ENCODE measurements at places on chromosomes 7 and 10.

DNA sequence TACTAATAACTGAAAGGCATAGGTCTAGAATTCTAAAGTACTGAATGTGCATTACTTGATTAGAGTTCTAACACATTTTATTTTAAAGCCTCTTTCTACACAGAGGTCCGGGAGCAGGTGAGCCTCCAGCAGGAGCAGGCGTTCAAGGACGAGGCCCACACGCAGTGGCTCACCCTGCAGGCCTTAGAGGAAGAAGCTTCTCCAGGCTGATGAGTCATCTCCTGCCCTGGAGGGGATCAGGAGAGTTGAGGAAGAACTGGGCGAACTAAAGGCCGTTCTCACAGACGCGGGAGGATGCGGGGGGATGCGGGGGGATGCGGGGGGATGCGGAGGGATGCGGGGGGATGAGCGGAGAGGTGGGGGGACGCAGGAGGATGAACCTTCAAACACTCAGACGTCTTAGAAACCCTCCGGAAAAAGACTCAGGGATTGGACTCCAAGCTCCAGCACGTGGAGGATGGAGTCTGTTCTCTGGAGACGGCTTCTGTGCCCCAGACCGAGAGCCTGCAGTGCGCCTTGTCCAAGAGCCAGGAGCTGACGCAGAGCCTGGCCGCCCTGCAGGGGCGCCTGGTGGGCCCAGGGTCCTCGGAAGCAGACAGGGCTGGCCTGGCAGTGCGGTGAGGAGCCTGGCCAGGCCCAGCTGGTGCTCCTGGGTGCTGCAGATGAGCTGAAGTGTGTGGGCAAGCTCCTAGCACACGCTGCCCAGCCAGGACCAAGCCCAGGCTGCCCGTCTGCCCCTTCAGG is 433.7 kb upstream of the TPK1 start:
- DNase-seq = no peak

DNA sequence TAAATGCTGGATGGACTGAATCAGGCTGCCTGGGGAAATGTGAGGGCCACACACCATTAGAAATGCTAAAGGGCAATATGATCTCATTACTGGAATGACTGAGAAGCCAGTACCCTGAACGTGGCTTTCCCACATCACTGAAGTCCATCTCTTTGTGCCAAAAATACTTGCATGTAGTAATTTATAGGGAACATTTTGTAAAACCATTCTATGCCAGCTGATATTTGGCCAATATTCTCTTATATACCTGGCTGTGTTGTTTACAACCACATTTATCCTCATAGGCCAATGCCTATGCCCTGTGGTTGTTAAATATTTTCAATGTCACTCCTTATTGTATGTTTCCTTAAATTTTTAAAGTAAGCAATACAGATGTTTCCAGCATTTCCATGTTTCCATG is 111.6 kb downstream of the C10orf90 start:
- DNase-seq = no peak

GRCh38 chr10:116685807-116686206 is 56.6 kb downstream of the HSPA12A start:
- DNase-seq = no peak

DNA sequence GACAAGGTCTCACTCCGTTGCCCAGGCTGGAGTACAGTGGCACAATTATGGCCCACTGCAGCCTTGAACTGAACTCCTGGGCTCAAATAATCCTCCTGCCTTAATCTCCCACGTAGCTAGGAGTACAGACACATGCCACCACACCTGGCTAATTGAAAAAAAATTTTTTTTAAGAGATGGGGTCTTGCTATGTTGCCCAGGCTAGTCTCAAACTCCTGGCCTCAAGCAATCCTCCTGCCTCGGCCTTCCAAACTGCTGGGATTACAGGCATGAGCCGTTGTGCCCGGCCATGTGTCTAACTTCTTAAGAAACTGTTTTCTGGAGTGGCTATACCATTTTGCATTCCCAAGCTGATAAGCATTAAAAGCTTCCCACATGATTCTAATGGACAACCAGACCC is 9.5 kb upstream of the EFCAB10 start:
- DNase-seq = no peak

- no peak for DNase-seq
Measured at GRCh38 chr7:145489609-145490008, 627.0 kb upstream of the CNTNAP2 start.

GRCh38 chr10:114694062-114694461 is 36.0 kb upstream of the ABLIM1 start:
- DNase-seq = no peak

GRCh38 chr7:100827330-100828226 is at the start of gene EPHB4:
EPHB4 (minus strand) TSS chr7:100827523; CDS start chr7:100827030, 493 bp downstream.
- DNase-seq = no peak

- no peak for DNase-seq
Measured at GRCh38 chr10:53675177-53675576, 902.6 kb upstream of the MBL2 start.

- no peak for DNase-seq
Measured at GRCh38 chr7:125636320-125636962, 706.8 kb upstream of the POT1 start.

DNA sequence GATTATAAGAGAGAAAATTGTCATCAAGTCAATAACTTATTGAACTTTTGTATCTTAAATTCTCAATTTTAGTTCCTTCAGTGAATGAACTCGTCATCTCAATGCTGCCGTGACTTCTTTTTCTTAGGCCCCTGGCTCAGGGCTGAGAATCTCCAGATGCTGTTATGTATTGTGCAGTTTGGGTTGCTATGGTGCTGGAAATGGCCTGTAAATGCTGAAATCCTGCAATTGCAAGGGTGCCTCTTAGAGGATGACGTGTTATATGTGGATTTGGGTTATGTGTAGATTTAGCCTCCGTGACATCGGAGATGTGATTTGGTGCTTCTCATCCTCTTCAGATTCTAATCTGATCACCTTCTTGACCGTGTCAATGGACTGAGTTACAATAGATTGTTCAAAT is 55.7 kb upstream of the ZRANB1 start:
- no peak for DNase-seq

DNA sequence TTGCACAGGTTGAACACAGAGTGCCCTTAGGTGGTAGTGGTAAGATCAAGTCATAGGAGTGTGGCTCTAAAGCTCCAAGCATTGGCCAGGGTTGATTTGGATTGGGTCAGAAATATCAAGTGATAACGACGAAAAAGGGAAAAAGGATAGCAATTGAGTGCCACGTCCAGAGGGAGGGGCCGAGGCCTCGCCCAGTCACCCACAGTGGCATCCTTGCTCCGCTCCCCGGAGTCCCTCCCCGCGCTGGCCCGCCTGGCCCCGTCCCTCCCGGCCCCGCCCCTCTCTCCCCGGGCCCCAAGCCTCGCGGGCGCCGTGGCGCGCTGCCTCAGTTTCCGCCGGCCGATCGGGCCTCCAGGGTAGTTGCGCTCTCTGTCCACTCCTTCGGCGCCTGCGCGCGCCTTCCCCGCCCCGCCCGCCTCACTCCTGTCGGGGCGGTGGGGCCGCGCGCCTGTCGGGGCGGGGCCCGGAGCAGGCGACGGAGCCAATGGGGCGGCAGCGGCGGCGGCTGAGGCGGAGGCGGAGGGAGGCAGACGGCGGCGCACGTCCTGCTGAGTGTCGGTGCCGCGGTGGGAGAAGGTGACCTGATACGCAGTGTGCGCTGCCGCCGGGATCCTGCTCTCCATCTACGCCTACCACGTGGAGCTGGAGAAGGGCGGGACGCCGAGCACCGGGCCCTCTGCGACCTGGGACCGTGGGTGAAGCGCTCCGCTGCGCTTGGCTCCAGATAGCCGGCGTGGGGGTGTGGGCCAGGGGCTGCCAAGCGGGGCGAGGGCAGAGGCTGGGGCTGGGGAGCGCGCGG is 209.1 kb upstream of the ZNF722 start:
- no peak for DNase-seq

DNA sequence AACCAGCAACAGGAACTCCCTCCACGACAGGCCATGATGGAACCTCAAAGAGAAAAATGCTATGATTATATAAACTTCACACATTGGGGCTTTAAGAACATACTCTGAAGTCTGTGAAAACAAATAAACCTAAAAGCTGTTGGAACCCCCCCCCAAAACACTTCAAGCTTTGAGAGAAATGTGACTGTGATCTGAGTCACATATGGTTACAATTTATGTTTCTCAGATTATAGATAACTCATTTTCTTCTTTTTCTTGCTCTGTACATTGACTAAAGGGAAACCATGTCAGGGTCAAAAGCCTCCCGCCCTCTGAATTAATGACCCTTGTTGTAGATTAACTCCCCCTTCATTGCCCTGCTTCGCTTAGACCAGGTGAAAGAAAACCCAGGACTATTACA is 15.8 kb downstream of the VOPP1 start:
- no peak for DNase-seq
